ENCODE measurements at places on chromosomes 2 and 18.

- no peak for DNase-seq
Measured at GRCh38 chr2:122883849-122884248, 1128.4 kb downstream of the TSN start.

GRCh38 chr18:6031442-6031841, 136.1 kb upstream of the TMEM200C start:
- DNase-seq: no peak

DNA sequence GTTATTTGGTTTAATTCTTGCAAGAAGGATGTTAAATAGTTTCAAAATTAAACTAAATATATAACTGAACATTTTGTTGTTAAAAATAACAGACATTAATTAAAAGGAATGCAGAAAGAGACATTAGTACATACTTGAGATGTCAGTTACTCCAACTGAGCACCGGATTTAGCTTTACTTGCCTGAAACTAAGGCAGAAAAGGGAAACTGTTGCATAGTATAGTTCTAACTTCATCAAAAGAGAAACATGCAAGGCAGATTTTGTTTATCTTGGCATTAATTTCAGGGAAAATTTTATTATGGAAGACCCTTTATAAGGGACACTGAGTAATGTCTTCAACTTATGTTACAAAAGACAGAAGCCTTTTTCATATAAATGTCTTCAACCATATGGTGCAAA, 218.3 kb downstream of the STK39 start:
- no peak for DNase-seq

- no peak for DNase-seq
Measured at GRCh38 chr2:68478688-68479087, 11.3 kb downstream of the APLF start.

GRCh38 chr2:133143645-133144044, 424.6 kb downstream of the NCKAP5 start:
- no peak for DNase-seq

DNA sequence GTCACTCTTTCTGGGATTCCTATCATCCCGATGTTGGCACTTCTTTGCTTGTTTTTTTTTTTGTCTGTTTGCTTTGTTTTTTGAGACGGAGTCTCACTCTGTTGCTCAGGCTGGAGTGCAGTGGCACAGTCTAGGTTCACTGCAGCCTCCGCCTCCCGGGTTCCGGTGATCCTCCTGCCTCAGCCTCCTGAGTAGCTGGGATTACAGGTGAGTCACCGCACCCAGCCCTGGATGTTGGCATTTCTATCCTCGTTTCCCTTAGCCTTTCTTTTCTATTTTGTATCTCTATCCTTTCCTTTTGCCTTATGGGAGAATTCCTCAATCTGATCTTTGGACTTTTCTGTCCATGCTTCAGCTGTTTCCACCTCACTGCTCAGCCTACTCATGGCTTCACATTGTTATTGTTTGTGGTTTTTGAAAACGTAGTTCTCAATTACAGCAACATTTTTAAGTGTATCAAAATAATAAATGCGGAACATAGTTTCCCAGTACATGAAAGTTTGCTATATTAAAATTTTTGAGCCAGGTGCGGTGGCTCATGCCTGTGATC, 62.1 kb upstream of the ZNF516 start:
- DNase-seq: no peak

DNA sequence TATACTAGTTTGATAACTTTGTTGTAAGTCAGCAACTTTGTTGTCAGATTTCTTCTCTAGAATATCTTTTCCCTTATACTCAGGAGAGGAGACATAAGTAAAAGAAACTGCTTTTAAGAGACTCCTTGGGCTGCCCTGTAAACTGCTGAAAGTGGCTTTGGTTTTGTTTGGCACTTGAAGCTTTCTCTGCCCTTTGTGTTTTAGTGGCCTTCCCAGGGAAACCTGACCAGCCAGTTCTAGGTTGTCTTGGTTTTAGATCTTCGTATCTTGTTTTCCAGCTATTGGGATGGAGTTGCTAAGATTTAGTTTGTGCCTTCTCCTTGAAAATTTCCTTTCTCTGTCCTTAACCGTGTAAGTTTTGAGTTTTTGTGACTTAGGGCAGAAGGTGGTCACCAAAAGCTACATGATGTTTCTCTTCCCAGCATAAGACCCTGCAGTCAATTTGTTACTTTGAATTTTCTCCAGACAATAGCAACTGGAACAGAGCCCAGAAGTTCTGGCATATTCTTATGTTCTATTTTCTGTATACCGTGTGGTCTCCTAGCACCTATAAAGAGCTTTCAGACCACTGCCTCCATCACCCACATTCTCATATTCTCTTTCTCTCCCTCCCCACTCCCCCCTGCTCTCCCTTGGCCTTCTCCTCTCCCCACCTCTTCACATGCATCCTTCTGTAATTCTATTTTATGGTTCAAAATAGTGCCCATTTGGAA, 81.1 kb downstream of the BOLA3 start:
- DNase-seq: no peak

GRCh38 chr2:86035883-86036668, 69.6 kb downstream of the POLR1A start:
- DNase-seq: peak; percentile 68

DNA sequence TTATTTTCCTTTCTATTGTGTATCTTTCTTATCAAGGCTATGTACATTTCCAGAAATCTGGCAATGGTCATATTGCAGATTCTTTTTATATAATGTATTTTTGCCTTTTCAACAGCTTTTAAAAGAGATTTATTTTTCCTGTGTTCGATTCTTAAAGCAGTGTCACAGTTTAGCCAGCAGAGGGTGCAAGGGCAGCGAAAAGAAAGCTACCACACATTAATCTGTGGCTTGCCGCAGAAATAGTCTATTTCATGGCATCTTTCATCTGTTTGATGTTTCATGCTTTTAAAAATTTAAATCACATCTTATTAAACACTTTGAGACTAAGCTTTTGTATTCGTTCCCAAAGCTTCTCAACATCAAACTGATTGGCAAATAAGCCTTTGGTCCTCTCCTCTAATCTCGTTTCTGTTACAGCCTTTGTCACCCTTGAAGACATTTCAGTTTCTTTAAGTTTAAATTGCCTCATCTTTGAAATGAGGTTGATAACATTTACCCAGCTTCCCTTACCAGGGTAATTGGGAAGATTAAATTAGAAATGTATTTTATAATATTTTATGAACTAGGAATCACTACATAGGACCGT, 73.3 kb downstream of the PIK3C3 start:
- DNase-seq: peak; percentile 33

- DNase-seq: no peak
Measured at GRCh38 chr18:79108549-79109215, 39.5 kb downstream of the ATP9B start.

GRCh38 chr2:109337221-109337620, 208.2 kb downstream of the SH3RF3 start:
- no peak for DNase-seq

DNA sequence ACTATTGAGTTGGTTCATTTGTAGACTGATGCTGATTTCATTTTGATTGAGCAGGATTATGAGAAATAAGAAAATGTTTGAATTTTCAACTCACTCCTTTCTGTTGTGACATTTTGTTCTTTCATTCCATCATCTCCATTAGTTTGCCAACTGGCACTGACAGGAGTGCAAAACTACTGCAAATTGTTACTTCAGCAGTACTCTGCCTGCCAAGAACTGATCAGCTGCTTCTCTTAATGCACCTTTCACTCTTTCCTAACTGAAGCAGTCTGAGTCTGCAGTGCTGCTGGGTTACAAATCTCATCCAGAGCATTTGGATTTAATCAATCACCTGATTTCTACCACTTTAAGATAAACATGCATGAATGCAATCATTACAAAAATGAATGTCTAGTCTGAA, 70.9 kb downstream of the TMEFF2 start:
- no peak for DNase-seq

Measured in CD4-positive, alpha-beta T cell treated with Interleukin-6 for 4 hours (primary cell).